CD4-positive, alpha-beta memory T cell (primary cell): ENCODE measurements at places on chromosomes 3 and 15. TPM values are rescaled to one million over a fixed set of nuclear protein-coding genes. Genes with fewer than 3 reads are reported as not detected.

The FEZF2 gene
- not detected for total RNA-seq

The ALPK3 gene
- total RNA-seq: 0.26 TPM

- no peaks in the 10 kb centered on the region for H3K27me3 ChIP-seq
- H3K4me1 ChIP-seq: no peaks in the 10 kb centered on the region
- H3K4me3 ChIP-seq: no peak overlapping the region
- no peak for DNase-seq
- H3K27ac ChIP-seq: no peak overlapping the region
Observed at GRCh38 chr3:161042023-161042501, 63.1 kb downstream of the B3GALNT1 start.

DNA sequence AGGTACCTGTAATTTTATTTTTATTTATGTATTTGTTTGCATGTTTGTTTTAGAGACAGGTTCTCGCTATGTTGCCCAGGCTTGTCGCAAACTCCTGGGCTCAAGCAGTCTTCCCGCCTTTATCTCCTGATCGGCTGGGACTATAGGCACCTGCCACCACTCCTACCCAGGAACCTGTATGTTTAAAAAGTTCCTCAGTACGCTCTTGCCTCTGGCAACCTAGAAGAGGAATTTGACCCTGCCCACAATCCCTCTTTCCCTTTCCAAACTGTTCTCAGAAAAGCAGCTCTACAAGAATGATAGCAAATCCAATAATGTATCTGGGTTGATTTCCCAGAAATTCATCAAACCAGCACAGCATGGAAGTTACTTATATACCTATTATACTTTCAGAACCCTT lies 20.9 kb upstream of the PHLDB2 start:
- no peaks in the 10 kb centered on the region for H3K4me1 ChIP-seq
- no peak overlapping the region for H3K27ac ChIP-seq
- no peak overlapping the region for H3K4me3 ChIP-seq
- H3K36me3 ChIP-seq: no peaks in the 10 kb centered on the region

- no peaks in the 10 kb centered on the region for H3K27me3 ChIP-seq
- DNase-seq: no peak
- H3K4me1 ChIP-seq: no peaks in the 10 kb centered on the region
Observed at GRCh38 chr3:165805946-165806561, 31.2 kb downstream of the BCHE start.

The MYO5A gene
- total RNA-seq: 43.9 TPM

- peaks cover 69% of the 10 kb centered on the region for H3K4me1 ChIP-seq
- DNase-seq: no peak
- no peaks in the 10 kb centered on the region for H3K27me3 ChIP-seq
- H3K27ac ChIP-seq: no peak overlapping the region
Observed at GRCh38 chr3:72440491-72440890, 407.8 kb downstream of the SHQ1 start.

The SH2D7 gene
- not detected for total RNA-seq
